ENCODE measurements at places on chromosomes 6 and 20.

- peak; percentile 54 for DNase-seq
Measured at GRCh38 chr20:46000262-46000996, 8.3 kb upstream of the MMP9 start.

GRCh38 chr20:22288957-22289356 lies 295.4 kb downstream of the FOXA2 start:
- no peak for DNase-seq

GRCh38 chr6:129186988-129187387 lies 304.1 kb downstream of the LAMA2 start:
- DNase-seq: no peak

DNA sequence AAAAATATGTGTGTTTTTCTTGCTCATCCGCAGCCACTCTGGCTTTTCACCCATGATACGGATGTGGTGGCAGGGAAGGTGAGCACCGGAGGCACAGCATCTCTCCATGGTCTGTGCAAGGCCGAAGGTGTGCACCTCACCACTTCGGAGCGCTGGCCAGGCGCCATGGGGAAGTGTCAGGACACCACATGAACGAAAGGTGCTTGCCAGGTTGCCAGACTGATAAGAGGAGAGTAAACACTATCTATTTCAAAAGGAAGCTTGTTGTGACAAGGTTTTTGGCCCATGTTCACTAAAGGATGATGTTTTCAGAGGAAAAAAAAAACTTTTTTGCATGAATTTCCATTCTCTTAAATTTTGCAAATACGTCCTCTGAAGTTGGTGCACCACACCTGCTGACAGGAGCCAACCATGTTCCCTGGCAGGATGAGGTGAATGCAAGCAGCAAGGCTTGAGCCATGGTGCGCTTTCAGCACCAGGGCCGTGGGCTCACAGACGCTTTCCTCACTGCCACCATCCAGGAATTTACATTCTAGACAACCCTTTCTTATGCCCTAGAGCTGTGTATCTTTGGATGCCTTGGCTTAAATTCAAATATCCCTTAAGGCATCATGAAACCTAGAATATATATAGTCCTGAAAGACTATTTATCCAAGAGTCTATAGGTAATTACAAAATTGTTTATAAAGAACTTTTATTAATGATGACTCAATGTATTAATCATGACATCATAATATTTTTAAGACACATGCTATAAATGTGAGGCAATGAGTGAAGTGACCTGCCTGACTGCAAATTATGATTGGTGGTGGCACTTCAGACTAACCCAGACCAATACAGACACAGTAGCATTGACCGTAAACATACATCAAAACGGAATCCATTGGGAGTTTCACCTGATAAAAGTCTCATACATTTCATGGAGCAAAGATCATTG lies 234.5 kb downstream of the TFAP2A start:
- DNase-seq: no peak

GRCh38 chr6:137219664-137220252 lies 573 bp upstream of the IFNGR1 start:
- no peak for DNase-seq

DNA sequence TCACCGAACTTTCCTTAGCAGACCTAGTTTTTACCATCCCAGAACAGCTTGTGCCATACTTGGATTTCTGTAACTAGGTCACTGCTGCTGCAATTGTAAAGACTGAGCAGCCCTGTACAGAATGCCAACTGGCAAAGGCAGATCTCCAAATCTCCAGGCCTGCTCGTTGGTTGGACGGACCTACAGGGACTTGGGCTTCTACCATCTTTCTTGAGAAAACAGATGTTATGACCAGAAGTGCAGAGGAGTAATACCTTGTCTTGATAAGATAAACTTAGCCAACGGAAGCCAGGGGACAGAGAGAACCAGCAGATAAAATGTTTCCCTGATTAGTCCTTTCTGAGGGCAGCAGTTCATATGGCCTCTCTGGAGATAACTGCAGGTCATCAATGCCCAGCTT lies 304.1 kb downstream of the RFPL4B start:
- no peak for DNase-seq

DNA sequence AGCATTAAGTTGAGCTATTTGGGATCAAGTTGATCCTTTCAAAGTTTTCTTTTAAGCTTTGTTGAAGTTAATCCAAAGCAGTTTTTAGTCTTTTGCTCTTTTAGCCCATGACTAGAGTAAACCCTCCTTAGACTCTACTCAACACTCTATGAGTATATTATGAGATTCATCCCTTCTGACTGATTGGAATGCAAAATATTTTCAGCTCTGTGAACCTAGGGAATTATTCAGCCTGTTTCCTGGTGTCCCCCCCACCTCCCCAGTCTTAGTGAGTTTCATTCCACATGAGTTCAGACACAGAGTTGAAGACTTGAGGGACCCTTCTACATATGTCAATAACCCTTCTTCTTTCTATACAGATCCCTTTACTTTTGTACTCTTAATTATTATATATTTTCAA lies 413.7 kb downstream of the RFPL4B start:
- no peak for DNase-seq

GRCh38 chr6:13131935-13132661 lies 196.2 kb downstream of the TBC1D7 start:
- DNase-seq: no peak

DNA sequence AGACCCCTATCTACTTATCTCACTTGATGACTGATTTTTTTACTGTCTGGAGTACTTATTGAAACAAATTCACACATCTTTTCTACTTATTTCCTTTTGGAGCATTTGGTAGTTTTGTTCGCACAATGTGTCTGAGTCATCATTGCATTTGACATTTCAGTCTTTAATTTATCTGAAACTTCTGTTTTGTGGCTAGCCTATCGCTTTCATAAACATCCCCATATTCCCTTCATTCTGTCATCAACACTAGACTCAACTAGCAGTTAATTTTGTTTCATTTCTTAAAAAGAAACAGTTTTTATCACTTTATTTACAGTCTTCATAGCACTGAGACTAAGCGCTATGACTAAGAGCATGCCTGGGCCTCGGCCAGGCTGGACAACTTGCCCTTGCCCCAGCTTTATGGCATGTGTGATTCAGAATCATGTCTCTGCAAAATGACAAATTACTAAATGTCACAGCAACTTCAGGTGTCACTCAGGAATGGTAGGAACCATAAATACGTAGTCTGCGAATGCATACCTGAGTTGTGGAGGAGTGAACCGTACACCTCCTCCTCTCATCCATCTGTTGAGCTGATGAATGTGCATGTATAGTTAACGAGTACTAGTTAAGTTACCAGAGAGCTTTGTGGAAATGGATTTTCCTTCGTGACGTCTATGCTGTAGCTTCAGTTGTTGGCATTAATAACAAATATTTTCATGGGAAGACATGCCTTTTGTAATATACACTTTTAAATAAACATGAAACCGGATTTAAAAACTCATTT lies 16.2 kb downstream of the L3MBTL3 start:
- DNase-seq: peak; percentile 47

GRCh38 chr6:69303382-69303781 lies 493.4 kb downstream of the LMBRD1 start:
- DNase-seq: no peak

DNA sequence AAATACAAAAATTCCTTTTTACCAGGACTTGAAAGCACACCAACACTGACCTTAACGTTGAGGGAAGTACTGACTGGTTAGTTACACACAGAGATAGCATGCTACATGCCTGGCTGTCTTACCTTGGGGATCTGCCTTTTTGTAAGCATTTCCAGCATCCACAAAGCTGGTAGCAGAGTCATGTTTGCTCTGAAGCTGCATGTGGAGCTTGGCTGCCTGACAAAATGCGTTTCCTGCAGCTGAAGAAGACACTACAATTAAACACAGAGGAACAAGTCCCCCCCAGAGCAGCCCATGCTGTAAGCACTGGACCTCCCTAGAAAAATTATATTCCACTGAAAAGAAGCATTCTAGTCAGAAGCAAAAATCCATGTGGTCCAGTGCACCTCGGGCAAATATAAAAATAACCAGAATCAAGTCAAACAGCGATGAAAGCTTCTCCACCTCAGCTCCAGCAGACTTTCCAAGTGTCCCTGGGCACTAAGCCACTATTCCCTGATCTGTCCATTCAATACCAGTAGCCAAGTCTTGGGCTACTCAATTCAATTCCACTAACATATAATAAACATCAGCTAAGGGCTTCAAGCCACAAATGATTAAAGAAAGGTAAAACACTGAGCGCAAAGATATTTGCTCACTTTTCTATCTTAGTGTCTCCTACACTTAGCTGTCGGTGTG lies 24.2 kb downstream of the NAPB start:
- no peak for DNase-seq

GRCh38 chr6:71387179-71387578 lies 98.6 kb downstream of the OGFRL1 start:
- no peak for DNase-seq

GRCh38 chr6:109105681-109106080 lies 10.4 kb downstream of the CEP57L1 start:
- DNase-seq: no peak

- no peak for DNase-seq
Measured at GRCh38 chr6:157276731-157277130, 46.6 kb downstream of the TMEM242 start.

DNA sequence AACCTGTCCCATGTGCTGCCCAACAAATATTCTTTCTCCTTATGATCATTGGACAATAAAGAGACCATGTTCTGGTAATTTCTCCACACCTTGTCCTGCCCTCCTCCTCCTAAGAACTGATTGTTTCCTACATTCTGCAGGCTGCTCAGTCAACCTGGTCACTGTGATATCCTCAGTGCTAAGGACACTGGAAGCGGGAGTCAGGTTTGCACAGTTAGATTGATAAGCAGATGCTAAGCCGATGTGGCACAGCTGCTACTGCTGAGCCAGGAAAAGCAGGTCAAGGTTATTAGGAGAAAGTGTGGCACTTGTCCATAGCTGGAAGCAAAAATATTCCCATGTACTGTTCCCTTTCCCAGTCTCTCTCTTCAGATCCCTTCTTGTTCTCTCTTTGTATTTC lies 154.8 kb downstream of the TFAP2B start:
- DNase-seq: no peak

GRCh38 chr20:23061734-23062561 lies 12.5 kb upstream of the THBD start:
- no peak for DNase-seq

- DNase-seq: no peak
Measured at GRCh38 chr6:158467923-158468322, 92.0 kb upstream of the TMEM181 start.

- DNase-seq: peak; percentile 7
Measured at GRCh38 chr6:75205776-75206575, at the start of gene COL12A1. COL12A1 (minus strand) TSS chr6:75206053; CDS start chr6:75202792, 3,261 bp downstream.

DNA sequence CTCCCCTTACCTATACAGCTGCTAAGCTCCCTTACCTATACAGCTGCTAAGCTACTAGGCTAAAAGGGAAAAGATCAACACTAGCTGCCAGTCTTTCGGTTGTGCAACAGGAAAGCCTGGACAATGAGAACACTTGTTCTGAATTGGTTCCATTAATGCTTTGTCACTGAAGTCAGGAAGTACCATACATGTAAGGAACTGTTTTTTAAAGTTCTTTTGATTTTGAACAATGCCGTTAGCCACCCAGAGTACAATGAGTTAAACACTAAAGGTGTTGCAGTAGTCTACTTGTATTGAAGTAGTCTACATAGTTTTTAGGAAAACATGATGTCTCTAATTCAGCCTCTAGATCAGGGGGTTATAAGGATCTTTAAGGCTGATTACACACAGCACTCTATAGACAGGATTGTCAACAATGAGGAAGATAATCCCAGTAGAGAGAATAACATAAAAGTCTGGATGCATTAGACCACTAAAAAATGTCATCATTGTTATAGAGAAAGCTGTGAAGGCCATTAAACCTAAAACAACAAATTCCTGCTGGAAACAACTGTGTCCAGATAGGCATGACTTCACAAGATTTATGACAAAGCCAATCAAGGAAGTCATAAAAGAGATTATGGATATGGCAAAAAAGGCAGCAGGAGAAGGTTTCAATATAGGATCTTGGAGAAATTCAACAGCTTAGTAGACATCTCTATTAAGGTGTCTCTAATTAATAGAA lies 306.3 kb downstream of the PHF3 start:
- no peak for DNase-seq

GRCh38 chr20:61753987-61754956 lies 311.4 kb downstream of the TAF4 start:
- no peak for DNase-seq

DNA sequence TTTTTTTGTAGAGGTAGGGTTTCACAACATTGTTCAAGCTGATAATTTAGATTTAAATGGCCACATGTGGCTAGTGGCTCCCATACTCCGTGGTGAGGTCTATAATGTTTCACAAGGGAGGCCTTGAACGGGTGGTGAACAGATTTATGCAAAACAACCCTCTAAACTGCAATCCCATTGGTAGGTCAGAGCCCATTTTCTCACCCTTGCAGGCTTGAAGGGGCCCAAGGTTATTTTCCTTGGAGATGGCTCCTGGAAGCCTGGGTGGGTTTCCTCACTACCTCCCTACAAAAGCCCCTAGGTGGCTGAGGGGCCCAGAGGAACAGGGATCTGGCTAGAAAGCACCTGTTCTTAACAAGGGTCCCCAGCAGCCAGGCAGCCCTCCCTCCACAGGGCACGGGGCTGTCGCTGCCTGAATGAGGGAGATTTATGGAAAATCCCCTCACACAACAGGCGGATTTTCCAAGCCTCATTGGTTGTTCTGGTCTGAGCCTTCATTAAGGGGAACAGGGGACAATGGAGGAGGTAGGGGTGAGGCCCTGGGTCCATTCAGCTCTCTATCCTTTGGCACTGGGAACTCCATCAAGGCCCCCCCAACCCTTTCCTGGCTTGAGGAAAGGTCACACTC lies 64.6 kb downstream of the VEGFA start:
- no peak for DNase-seq
